Heart right ventricle (tissue), 16 donors: ENCODE measurements at places on chromosomes 2 and 18. TPM values are rescaled to one million over a fixed set of nuclear protein-coding genes. Genes with fewer than 3 reads are reported as not detected.

C2orf92 gene
- 25.4 TPM for polyA plus RNA-seq

COL4A4 gene
- 0.84 TPM for polyA plus RNA-seq

ZCCHC2 gene
- polyA plus RNA-seq = 7.3 TPM

RNF125 gene
- polyA plus RNA-seq = 2.7 TPM

ADRA2B gene
- polyA plus RNA-seq = 1.9 TPM

FBXO36 gene
- 0.15 TPM for polyA plus RNA-seq

GPR55 gene
- polyA plus RNA-seq = not detected

TPO gene
- 8.0 TPM for polyA plus RNA-seq

ARHGAP28 gene
- polyA plus RNA-seq = 0.66 TPM

SGO2 gene
- 0.59 TPM for polyA plus RNA-seq

POTEJ gene
- polyA plus RNA-seq = not detected

LIMS4 gene
- 1.6 TPM for polyA plus RNA-seq

ACTR2 gene
- 48.6 TPM for polyA plus RNA-seq

ITGB6 gene
- 0.09 TPM for polyA plus RNA-seq

SRD5A2 gene
- polyA plus RNA-seq = not detected

KCNF1 gene
- polyA plus RNA-seq = 0.25 TPM

ASAP2 gene
- polyA plus RNA-seq = 17.3 TPM

HOXD8 gene
- polyA plus RNA-seq = 0.35 TPM

TRIB2 gene
- 31.7 TPM for polyA plus RNA-seq

TCF7L1 gene
- polyA plus RNA-seq = 8.9 TPM

PLGLB1 gene
- polyA plus RNA-seq = 13.7 TPM

TBR1 gene
- polyA plus RNA-seq = not detected

ANO7 gene
- 0.73 TPM for polyA plus RNA-seq

RAD51AP2 gene
- 0.03 TPM for polyA plus RNA-seq

MC5R gene
- not detected for polyA plus RNA-seq

RESP18 gene
- polyA plus RNA-seq = not detected

TWIST2 gene
- 3.5 TPM for polyA plus RNA-seq

STPG4 gene
- polyA plus RNA-seq = not detected

MRPL30 gene
- 19.0 TPM for polyA plus RNA-seq

REG3G gene
- polyA plus RNA-seq = 0.06 TPM

KCNJ3 gene
- polyA plus RNA-seq = 0.15 TPM

ZNF638 gene
- polyA plus RNA-seq = 45.2 TPM

NBAS gene
- polyA plus RNA-seq = 51.3 TPM

DLX1 gene
- polyA plus RNA-seq = not detected

LAMA3 gene
- polyA plus RNA-seq = 3.7 TPM

FAM124B gene
- polyA plus RNA-seq = 3.1 TPM

SLC5A7 gene
- polyA plus RNA-seq = 0.04 TPM

ALLC gene
- polyA plus RNA-seq = 0.59 TPM

IL1RL1 gene
- polyA plus RNA-seq = 1.5 TPM

IL18R1 gene
- polyA plus RNA-seq = 2.3 TPM
